ENCODE measurements at places on chromosomes 13 and 19. TPM values are rescaled to one million over a fixed set of nuclear protein-coding genes. Genes with fewer than 3 reads are reported as not detected.

DNA sequence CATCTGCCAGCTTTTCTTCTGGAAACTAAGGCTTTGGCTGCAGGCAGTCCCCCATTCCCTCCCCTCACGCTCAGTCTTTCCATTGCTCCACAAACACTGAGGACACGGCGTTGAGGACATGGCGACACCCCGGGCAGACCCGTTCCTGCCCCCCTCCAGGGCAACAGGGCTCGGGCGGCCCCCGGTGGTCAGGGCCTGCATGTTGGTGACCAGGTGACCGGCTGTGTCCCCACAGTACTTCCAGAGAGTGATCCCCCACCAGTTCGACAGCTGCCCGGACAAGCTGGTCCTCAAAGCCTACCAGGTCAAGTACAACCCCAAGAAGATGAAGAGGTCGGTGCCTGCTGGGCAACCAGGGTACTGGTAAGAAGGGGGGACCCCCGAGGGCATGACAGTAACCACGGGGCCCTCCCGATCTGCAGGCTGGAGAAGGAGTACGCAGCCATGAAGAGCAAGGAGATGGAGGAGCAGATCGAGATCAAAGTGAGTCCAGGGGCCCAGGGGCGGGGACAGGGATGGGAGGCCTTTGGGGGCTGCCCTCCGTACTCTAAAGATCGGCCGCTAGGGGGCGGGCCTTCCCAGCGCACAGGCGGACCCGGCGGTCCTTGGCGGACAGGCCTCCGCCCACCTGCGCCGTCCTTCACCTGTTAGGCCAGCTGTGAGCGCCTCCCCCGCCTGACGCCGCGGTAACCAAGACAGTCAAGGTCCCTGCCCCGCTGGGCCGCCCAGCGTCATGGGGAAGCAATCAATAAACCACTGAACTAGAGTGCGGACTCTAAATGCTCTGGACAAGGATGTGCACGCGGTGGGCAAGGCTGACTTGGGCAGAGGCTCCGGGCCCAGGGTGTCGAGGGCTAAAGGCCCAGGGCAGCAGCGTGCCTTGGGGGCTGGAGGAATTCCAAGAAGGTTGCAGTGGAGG lies 21.1 kb downstream of the PRR36 start:
- DNase-seq = no peak

GRCh38 chr13:75220861-75221260 lies 261.1 kb downstream of the TBC1D4 start:
- no peak for DNase-seq

DNA sequence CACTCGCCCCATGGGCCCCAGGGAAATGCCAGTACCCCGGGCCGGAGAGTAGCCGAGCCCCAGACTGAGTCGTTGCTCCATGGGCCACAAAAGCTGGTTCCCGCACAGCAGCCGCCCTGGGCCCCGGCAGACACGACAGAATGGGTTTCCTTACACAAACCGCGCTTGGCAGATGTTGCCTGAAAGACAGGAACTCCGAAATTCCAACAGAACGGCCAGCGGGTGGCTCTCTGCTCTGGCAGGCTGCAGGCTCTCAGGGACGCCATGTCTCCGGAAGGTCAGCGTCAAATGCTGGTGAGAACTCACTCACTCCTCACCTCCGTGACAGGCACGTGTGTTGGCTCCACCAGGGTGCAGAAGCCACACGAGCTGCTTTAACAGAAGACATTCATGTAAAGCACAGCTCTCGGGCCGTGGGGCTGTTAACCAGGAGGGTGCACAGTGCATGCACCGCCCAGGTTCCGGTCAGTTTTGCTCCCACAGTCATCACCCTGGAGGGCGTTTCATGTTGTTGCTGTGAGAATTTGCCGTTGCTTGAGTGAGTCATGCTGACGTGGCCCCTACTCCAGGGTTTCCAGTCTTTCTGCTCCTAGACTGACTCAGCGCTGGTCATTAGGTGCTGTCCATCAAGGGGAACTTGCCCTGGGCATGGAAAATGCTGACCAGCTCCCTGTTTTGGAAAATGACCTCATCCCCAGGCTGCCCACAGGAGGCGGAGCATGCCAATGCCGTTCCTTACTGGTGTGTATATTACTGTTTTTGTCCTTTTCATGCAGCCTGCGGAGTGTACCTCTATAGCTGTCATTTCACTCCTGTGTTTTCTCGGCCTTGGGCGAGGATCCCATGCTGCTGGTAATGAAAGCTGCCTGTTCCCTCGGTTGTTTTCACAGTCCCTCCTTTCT lies 44.8 kb downstream of the ANKRD10 start:
- DNase-seq = peak; percentile 86

- no peak for DNase-seq
Observed at GRCh38 chr13:77507931-77508776, 27.4 kb upstream of the SCEL start.

DNA sequence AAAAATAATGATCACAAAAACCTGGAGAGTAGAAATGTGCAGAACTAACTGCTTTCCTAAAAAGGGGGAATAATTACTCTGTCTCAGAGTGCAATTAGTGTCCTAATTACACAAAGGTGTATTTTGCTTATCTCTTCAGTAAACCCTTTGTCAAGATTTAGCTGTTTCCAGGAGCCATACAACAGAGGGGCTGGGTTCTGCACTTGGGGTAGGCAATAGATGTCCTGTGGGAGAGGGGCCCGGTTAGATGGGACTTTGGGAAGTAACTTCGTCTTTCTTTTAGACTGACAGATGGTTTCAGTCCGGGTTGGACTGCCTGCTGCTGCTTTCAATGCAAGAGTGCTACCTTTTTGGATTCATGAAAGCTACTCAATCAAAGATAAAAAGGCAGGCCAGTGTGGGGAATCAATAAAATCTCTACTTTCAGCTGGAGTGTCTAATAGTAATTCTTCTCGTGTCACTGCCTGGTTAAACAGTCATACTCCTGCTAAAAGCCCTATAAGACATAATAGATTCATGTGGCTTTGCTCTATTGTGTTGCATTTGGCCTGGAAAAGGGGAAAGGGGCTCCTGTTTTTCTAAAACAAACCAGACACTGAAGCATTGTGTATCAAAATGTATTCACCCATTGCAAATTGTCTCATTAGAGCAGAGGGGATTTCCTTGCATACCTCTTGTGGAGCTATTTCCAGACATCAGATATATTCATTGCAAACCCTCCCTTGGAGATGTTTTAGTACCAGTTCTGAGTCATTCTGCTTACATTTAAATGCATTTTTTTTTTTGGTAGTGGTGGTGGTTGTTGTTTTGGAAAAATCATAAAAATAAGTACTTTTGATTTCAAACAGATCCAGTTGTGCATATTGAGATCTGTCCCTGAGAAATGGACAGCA lies 83.3 kb upstream of the PCDH8 start:
- DNase-seq = no peak

DNA sequence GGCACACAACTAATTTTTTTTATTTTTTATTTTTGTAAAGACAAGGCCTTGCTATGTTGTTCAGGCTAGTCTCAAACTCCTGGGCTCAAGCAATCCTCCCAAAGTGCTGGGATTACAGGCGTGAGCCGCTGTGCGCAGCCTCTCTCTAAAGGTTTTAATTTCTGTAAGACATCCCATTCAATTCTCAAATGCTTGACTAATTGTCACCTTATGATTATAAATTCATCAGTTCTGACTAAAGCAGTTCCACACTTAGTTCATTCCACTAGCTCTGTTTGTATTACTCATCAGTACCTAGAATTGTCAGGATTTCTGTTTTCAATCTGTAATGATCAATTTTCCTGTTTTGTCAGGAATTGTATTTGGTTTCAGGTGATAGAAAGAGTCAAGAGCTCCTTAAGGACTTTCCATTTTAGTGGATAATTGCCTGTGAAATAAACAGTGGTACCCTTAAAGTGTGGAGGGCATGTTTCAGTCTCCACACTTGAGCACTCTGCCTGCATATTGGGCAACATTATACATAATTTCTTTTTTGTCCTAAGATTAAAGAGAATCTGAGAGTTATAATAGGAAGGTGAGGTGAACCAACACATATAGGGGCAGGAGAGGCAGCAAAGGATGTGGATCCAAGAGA lies 27.6 kb downstream of the GPALPP1 start:
- no peak for DNase-seq

DNA sequence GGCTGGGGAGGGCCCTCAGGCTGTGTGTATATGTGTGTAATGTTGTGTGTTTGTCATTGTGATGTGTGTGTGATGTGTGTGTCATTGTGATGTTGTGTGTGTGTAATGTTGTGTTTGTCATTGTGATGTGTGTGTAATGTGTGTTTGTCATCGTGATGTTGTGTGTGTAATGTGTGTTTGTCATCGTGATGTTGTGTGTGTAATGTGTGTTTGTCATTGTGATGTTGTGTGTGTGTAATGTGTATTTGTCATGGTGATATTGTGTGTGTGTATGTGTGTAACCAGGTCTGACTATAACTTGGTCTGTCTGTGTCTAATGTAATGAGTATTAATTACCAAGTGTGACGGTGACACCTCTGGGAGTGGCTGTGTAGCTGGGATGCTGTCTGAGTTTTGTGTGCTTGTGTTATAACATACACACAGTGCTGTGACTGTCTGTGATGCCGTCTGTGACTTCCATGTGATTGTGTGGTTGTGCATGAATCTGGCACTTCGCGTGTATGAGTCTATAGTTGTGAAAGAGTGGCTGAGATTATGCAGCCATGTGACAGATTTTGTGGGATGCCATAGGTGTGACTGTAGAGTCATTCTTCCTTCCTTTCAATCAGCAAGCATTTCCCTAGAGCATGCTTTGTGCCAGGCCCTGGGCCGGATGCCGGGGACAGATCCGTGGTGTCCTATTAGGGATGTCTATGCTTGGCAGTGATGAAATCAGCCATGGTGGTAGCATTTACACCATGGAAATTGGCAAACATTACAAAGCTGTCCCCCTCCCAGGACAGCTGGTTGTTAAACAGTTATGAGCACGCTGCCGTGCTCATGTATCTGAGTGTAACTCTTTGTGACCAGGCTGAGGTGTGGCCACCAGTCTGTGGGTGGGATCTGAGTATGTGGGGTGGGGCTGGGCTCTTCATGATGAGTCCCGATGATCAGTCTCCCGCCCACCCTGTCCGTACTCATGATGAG lies 6.4 kb downstream of the TNFSF14 start:
- DNase-seq = no peak

DNA sequence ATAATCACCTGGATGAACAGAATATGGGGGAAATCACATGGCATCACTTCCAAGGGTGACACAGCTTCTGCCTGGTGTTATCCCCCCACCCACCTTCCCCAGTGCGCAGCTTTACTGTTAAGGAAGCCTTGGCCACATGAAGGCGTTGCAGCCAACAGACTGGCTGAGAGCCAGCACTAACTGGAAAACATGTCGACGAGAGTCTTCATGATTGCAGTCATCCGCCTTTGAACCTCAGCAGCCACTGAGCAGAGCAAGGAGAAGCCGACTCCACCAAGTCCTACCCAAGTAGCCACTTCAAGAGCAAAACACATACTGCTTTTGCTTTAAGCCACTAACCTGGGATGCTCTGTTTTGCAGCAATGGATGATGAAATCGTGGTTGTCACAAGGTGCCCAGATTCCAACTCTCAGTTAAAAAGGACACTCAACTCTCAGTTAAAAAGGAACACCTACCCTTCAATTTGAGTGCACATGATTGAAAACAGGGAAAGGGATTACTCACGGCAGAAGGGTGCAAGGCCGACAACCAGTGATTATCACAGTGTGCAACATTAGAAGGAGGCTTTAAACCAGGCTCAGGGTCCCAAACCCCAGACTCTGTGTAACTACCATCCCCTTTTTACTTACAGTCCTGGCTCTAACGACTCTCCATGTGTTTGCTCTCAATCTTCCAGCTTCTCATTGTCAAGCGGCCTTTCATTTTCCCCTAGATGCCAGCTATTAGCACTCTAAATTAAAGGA lies 149.1 kb downstream of the KLF12 start:
- no peak for DNase-seq

- peak; percentile 61 for DNase-seq
Observed at GRCh38 chr19:5536337-5536894, 31.3 kb downstream of the TINCR start.

DNA sequence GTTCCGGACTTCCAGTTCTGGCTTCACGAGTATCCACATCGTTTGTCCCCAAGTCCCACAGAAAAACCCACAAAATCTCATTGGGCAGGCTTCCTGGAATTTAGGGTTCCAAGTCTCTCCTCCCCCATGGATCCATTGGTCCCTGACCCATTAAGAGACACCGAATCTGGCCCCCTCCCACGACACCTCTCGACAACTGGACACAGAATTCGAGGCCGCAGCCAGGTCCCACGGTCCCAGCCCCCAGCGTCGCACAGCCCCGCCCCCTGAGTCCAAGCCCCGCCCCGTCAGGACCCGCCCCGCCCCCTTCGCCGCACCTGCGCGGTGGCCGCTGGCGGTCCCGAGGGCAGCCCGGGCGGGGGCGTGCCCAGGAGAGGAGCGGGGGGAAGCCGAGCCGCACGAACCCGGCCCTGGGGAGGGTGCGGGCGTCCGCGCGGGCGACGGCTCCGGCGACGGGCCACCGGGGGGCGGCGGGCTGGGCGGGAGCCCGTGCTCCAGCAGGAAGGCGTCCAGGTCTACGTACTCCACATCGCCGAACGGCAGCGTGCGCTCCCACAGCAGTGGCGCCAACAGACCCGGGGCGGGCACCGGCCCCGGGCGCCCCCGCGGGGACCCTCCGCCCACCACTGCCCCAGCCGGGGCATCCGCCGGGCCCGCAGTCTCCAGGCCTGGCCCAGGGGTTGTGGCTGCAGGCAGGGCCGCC lies 1.8 kb downstream of the DBP start:
- peak; percentile 86 for DNase-seq

DNA sequence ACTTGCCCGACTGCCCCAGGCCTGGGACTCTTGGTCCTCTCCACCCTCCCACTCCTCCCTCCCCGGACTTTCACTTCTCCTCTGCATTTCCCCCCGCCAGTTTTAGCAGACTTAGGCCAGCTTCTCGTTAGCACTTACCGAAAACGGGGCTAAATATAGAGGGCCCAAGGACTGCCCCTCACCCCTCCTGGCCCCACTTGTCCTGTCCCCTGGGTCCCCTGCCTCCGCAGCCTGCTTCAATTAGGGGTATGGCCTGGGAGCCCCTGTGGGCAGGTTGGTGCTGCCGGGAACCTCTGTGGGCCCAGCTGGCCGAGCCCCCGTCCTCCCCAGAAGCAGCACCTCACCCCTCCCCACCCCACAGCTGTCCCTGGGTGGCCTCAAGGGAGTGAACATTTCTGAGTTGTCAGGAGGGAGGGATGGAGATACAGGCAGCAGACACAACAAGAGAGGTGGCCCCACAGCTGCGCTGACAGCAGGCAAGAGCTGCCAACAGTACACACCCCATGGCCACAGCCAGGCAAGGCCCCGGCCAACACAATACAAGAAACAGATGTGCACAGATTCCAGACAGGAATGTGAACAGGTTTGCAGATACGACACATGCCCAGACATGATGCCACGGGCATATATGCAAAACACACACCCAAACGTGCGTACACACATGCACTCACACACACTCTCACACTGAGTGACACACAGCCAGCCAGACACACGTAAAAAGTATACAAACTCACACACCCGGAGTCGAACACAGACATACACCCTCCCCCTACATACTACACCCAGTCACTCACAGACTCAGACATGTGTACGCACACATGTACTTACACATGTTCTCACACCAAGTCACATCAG lies 2.6 kb downstream of the POU2F2 start:
- peak; percentile 63 for DNase-seq

GRCh38 chr19:35269438-35270117 lies 816 bp downstream of the USF2 start:
- peak; percentile 93 for DNase-seq

Gene DLL3
- not detected for total RNA-seq

Gene PSG2
- total RNA-seq = not detected

Gene TINCR
- 3.7 TPM for total RNA-seq

Gene PSG7
- total RNA-seq = not detected

Gene SRRM5
- 0.58 TPM for total RNA-seq

Gene NLRP5
- not detected for total RNA-seq

Gene ONECUT3
- total RNA-seq = not detected

Gene FFAR1
- not detected for total RNA-seq

Gene BLOC1S3
- total RNA-seq = 13.0 TPM

Gene KXD1
- total RNA-seq = 97.2 TPM

Gene ZNF433
- 4.8 TPM for total RNA-seq

Gene CRTC1
- 17.5 TPM for total RNA-seq

Gene TEX29
- total RNA-seq = 1.6 TPM
